ENCODE measurements at places on chromosomes 5 and 9.

DNA sequence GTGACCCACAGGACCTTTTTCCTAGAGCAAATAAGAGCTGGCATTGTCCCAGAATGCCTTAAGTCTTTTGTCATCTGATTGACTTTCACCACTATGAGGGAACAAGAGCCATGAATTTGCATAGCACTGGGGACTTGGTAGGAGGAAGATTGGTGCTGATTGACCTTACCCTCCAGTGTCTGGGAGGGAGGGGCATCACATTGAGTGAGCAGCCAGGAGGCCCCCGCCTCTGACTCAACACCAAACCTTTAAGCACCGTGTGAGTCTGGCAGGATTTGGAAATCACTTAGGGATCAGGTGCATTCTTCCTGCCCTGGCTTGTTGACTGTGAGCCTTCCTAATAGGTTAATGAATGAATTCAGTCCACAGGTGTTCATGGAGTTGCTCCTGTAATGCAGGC, 40.7 kb downstream of the WNK2 start:
- no peak for DNase-seq

GRCh38 chr9:91746357-91746756, 203.7 kb downstream of the ROR2 start:
- DNase-seq: no peak

DNA sequence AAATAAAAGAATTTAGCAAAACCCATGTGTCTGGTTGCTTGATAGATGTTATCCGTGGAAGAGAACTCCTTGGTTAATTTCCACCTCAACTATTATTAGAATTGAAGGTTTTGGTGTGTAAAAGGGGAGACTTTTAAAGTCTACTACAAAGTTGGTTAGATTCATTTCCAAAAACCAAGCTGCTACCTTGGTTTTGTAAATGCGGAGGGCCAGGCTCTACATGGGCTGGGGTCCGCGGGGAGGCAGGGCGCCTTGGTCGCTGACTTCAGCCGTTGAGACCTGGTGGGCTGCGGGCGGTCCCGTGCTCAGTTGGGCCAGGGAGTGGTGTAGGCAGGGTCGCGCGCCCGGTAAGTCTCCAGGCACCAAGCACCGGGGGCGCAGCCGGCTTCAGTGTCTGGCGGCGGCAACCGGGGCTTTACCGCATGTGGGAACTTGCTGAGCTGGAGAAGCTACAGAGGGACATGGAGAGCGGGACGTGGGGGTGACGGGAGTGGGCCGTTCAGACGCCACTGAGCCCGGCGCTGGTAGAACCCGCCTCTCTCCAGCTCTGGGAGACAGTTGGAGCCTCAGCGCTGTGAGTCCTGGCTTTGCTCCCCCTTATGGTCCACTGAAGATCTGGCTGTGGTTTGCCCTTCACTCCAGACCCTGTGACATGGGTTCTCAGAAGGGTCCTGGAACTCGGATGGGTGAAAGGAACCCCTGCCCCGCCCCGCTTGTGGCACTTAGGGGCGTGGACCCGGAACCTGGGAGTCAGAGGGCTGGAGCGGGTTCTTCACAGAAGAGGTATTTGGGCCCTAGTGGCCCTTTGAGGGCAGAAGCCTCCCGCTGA, 11.8 kb downstream of the NR2F1 start:
- no peak for DNase-seq

- no peak for DNase-seq
Observed at GRCh38 chr5:135139381-135140134, 105.5 kb upstream of the PITX1 start.

DNA sequence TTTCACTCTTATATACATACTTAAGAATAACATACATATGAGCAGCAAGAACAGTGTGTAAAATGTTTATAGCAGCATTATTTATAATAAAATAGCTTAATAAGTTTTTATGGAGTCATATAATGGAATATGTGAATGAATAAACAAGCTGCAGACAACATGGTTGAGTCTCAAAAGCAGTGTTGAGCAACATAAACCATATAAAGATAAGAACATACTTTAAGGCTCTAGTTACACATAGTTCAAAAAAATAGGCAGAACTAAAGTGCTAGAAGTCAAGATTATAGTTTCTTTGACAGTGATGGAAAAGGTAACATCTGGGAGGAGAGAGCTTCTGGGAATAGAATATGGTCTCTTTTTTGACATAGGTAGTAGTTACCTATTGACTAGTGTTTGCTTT, 53.7 kb upstream of the ADAMTS19 start:
- DNase-seq: no peak

GRCh38 chr5:123282444-123282843, 140.8 kb downstream of the CEP120 start:
- no peak for DNase-seq

- no peak for DNase-seq
Observed at GRCh38 chr5:3595006-3595961, at the start of gene IRX1. Gene IRX1 (plus strand): TSS chr5:3595832. CDS start chr5:3596106, 274 bp downstream.

DNA sequence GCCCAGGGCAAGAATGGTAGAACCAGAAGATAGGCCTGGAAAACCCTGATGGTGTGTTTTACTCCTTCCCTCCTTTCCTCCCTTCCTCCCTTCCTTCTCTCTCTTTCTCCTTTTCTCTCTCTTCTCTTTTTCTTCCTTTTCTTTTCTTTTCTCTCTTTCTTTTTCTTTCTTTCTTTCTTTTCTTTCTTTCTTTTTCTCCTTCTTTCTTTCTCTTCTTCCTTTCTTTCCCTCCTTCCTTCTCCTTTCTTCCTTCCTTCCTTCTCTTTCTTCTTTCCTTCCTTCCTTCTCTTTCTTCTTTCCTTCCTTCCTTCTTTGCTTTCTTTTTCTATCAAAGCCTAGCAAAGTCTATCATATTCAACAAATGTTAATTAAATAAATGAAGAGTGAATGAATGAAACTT, 24.0 kb upstream of the UBE2QL1 start:
- no peak for DNase-seq

DNA sequence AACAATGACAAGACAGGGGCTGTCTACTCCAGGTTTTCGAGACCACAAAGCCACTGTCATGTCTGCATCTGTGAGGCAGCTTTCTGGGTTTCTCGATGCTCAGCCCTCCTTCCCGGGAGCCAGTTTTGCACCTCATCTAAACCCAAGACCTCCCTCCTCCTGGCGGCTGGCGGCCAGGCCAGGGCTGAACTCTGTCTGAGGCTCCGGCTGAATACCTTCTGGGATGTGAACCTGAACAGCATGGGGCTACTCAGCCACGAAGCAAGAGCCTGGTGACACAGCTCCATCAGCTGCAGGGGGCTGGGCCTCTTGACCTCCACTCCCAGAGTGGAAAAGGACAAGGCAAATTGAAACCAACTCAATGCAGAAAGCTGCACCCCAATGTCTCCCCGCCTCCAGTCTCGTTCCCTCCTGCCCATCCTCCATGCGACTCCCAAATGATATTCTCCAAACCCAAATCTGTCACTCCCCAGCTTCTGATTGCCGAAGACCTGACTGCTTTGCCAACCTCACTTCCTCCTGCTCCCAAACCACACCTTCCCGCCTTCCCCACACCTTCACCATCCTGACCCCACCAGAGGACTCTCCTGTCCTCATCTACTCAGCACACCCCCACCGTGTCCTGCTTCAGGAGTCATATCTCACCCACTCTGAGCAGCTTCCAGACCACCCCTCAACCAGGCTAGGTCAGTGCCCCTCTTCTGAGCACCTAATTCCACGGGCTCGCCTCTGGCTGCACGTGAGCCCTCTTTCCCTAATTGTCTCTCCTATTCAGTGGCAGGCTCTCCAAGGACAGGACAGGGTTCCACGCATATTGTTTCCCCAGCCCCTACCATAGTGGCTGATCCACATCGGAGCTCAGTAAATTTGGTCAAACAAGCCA, 4.5 kb downstream of the ANKS6 start:
- no peak for DNase-seq

DNA sequence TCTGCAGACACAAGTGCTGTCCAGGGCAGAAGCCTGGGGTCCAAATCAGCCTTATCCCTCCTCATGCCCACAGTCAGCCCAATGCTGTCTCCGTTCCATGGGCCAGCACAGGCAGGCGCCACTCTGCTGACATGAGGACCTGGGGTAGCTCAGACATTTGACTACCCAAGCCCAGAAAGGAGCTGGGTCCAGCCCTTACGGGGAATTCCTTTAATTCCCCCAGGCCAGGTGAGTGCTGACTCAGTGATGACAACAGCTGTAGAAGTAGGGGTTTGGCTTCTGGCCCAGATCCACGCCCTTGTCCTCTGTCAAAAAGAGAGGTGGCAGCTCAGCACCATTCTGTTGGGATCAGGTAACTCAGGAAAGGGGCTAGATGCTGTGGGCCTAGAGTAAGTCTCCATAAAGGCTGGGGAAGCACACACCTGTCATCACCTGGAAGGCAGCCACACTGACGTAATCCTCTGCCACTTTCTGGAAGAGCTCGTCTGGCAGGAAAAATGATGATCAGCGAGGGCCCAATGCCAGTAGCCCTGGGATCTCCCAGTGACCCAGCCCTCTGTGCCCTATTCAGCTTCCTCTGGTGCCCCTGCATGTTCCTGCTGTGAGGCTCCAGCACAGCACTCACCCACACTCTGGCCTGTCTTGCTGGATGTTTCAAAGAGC, 1.9 kb downstream of the RAB24 start:
- DNase-seq: no peak

DNA sequence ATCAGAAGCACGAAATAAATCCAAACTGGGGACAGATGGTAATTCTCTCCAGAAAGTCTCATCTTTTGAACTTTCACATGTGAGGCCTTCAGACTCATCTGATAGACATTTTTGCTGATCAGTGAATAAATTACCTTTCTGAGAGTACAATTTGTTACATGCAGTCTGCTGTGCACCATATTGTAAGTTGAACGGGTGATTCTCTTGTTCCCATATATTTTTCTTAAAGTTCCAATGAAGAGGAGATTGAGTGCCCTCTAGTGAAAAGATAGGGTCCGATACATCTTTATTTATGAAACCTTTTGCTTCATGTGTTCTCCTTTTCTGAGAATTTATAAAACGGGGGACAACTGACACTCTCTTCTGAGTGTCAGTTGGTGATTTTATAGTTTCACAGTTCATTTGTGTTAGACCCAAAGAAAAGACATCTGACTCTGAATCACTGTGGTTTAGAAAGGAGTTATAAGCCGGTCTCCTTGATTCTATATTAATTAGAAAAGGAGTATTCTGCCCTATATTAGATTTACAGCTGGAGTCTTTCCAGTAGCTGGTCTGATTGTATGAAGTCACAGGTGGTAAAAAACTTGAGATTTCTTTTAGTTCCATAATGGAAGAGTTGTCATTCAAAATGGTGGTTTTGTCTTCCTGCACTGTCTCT, 30.4 kb downstream of the GNG10 start:
- no peak for DNase-seq

- no peak for DNase-seq
Observed at GRCh38 chr9:68706363-68707201, 1.5 kb downstream of the PIP5K1B start.

DNA sequence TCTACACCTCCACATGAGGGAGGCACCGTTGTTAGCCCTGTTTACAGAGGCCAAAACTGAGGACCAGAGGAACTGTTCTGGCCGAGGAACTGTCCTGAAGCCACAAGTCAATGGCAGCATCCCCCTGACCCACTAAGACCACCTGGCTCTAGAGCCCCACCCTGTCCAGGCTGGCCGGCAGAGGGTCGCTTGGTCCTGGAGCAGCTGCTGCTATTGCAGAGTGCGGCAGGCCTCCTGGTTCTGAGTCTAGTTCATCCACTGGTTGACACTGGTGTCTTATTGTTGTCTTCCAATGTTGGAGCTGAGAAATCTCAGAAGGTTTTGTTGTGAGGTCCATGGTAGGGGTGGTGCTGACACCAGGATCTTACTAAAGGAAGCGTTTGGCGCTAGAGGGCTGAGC, 26.6 kb upstream of the ANGPTL2 start:
- no peak for DNase-seq

DNA sequence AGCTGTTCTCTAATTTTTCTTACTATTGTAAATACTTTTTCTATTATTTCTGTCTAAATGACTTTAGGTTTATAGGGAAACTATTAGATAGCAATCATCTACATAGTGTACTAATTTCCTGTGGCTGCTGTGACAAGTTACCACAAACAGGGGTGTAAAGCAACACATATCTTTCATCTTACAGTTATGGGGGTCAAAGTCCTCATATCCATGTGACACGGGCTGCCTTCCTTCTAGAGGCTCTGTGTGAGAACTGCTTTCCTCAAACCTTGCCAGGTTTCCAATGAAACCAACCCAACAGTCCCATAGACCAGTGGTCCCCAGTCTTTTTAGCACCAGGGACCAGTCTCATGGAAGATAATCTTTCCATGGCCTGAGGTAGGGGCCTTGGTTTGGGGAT, 189.1 kb downstream of the ROR2 start:
- no peak for DNase-seq

GRCh38 chr5:6699357-6699756, 13.9 kb upstream of the TENT4A start:
- no peak for DNase-seq

DNA sequence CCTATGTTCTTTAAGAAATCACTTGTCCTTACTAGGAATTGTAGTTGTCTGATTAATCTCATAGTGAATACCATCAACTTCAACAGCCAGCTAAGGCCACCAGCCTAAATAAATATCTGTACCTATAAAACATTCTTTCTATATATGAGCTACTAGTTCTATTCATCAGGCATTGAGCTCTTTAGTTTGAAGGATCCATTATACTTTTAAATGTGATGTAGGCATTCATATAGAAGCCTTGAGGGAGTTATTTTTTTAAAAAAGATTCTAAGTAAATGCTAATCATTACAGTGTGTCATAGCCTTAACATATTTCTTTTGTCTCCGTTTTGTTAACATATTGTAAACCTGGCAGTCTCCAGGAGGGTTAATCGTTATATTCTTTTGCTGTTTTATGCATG, 838.3 kb downstream of the PTPRD start:
- DNase-seq: no peak

DNA sequence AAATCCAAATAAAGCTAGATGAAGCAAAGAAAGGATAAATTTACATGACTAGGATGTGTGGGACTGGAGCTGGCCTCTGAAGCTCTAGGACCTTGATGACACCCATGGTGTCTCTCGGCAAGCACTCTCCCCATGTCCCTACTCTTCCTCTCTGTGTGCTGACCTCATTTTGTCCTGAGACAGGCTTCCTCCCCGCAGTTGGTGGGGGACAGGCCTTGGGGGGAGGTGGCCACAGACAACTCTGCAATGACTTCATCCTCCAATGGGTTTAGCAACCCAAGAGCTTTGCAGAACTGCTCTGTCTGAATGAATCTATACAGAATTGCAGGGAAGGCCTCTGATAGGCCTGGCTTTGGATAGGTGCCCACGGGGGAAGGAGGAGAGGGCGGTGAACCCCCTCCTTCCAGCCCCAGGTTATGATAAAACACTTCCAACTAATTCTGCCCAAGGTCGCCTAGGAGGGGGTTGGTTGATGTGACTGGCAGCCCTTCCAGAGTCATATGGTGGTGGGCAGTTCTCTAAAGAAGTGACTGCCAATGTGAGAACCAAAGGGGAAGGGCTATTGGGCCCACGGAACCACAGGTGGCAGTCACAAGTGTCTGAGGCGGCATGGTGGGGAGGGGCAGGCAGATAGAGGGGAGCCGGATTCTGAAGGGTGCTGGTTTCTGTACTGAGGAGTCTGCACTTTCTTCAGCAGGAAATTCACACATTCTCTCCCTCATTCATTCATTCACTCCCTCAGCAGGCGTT, 6.0 kb downstream of the SLC6A7 start:
- no peak for DNase-seq

Data from activated CD4-positive, alpha-beta T cell treated with anti-CD3 and anti-CD28 coated beads for 4 hours (primary cell).